ENCODE measurements at places on chromosomes 16 and 17.
A peak's percentile ranks its signal among the peaks of the same experiment; 100 is the strongest.

- DNase-seq: no peak
Measured at GRCh38 chr17:7822126-7822525, 11.9 kb upstream of the KDM6B start.

GRCh38 chr16:3171855-3172593 is 16.0 kb upstream of the OR1F1 start:
- no peak for DNase-seq

- no peak for DNase-seq
Measured at GRCh38 chr17:11140043-11140442, 101.0 kb upstream of the SHISA6 start.

DNA sequence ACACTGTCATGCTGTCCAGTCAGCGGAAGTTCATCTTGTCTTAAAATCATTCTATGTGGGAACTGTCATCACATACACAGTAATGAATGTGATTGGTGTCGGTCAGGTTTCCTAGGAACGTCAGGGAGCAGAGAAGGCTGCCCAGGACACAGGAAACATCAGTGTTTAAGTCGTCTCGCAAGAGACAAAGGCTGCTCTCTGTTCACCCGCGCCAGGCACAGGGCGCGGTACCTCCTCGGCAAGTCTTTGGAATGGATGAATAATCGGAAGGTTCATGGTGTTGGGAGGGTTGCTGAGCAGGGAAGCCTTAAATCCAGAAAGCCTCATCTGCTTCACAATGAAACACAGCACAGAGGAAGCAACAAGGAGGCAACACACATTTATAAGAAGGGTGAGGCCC is 148.2 kb downstream of the CPPED1 start:
- no peak for DNase-seq

DNA sequence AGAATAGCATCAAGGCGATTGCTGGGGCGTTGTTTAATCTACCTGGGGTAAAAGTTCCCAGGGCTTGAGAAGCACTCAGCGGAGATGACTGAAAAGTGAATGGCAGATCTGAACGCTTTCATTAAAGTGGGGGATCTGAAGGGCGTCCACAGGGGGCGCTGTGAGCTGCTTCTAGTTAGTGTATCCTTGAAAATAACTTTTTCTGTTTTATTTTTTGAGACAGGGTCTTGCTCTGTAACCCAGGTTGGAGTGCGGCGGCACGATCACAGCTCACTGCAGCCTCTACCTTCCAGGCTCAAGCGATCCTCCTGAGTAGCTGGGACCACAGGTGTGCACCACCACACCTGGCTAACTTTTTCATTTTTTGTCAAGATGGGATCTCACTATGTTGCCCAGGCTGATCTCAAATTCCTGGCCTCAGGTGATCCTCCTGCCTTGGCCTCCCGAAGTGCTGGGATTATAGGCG is 360.4 kb downstream of the SEC14L1 start:
- peak; percentile 43 for DNase-seq

DNA sequence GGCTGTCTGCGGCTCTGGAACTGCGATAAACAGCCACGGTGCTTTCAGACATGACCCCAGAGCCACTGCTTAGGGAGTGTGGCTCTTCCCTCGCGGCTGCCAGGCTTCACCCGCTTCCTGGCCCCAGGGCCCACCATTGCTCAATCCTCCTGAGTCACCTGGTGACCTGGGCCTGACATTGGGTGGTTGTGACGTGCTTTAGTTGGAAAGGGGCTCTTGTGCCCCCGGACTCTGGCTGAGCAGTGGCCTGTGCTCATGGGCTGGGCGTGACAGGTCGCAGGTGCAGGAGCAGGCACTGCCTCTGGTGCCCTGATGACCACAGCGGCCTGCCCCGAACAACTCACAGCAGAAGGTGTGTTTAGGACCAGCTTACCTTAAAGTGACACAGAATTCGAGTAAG is 8.6 kb upstream of the NUDT16L1 start:
- DNase-seq: no peak
